Head of caudate nucleus (tissue), 42 donors: ENCODE measurements at places on chromosomes 16 and 17.

DNA sequence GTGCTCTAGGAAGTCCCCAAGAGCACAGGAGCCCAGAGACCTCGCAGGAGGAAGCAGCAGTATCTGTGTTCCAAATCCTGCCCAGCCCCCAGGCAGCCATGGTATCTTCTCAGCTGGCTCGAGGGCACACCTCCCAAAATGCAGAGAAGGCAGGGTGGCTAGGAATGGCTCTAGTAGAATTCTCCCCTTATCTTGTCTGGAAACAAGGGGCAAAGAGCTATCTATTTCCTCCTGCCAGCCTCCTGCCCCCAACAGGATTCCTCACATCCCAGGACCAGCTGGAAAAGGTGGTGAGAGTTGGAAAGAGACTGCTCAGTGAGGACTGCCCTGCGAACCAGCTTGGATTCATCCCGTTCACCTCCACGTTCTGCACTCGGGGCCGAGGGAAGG is 8.6 kb upstream of the TSPOAP1 start:
- no peak for DNase-seq

- no peak for DNase-seq
Measured at GRCh38 chr16:65959983-65960382, 406.5 kb upstream of the CDH5 start.

DNA sequence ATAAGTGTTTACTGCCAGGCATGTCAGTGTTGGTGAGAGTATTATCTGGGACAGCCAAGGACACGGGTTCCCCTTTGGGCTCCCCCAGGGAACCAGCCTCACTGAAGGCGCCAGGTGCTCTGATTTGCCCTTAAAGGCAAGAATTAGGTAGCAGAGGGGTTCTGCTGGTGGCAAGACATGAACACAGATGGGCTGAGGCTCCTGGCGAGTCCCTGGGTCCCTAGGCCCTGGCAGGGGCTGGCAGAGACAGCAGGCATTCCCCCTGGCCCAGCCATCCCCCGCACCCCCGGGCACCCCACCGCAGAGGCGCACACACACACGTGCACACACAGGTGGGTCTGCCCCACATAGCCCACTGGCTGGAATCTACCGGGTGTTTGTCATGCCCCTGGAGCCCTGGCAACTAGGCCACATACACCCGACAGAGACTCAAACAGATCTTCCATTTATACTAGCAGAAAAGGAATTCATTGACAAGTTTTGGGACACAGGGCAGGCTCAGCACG is 153.3 kb downstream of the C16orf78 start:
- no peak for DNase-seq

GRCh38 chr17:16363749-16364536 is 10.7 kb upstream of the CENPV start:
- DNase-seq, result peak; percentile 87

DNA sequence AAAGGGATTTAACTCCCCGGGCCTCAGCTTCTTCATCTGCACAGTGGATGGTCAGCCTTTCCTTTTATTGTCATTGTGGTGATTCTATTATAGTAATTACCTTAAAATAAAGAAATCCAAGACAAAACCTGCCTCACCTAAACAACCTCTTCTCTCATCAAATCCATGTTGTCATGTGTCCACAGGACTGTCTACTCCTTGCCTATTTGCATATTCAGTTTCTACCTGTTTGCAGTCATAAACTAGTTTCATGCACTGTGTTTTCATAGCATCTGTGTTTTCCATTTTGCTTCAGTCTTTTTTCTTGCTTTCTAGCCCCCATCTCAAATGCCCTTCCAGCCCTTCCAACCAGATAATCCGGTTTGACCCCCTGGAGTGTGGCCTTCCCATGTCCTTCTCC is 44.3 kb upstream of the CPNE2 start:
- no peak for DNase-seq

GRCh38 chr16:80680839-80681238 is 123.6 kb downstream of the CDYL2 start:
- peak; percentile 88 for DNase-seq

DNA sequence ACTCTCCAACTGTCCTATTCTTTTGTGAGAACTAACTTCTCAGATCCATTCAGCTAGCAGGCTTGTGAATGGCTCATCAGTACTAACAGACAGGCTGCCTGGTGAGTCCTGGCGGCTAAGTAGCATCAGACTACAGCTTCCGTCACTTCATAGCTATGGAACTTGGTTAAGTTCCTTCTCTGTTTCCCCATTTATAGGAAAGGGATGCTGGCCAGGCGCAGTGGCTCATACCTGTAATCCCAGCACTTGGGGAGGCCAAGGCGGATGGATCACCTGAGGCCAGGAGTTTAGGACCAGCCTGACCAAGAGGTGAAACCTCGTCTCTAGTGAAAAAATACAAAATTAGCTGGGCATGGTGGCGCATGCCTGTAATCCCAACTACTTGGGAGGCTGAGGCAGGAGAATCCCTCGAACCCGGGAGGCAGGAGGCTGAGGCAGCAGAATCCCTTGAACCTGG is 49.9 kb upstream of the TANGO6 start:
- no peak for DNase-seq

DNA sequence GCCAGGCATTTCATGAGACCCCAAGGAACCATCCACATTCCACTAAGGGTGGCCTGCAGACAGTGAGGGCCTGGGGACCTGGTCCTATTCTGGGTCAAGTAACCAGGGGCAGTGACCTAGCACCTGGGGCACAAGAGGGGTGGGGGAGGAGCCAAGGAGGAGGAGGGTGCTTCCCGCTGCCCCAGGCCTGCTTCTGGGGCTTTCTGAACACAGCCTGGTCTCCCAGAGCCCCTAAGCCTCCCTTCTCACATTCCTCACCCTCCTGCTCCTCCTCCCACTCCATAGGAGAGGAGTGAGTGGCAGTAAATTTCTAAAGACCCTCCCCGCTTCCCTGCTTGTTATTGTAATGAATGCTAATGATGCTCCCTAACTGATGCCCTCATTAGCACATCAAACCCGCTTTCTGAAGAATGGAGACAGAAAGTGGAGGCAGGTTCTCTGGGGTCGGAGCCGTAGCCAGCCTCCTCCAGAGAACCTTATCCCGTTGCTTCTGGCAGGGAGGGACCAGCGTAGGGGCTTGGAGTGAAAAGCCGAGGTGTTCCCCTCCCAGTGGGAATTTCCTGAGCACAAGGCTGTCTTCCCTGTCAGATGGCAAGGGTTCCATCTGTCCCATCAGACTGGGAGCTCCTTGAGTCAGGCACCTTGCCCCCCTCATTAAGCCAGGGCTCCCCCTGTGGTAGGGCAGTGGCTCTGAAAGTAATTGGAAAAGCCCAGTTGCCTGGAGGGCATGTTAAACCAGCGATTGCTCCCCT is 3.7 kb upstream of the SRCIN1 start:
- DNase-seq, result no peak

DNA sequence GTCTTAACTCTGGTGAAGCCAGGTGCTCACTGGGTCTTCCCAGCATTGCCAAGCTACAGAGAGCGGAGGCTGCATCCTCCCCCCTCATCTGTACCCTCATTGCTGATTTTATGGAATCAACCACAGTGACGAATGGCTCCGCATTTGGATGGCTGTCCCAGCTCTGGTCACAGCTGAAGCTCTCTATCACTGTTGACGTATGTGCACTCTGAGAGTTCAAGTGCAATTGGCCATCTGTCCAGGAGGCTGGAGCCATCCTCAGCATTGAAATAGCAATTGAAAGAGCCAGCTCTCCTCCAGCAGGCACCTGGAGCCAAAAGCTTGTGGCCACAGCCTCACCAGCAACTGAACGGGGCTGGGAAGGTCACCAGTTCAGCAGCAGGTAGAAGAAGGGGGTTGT is 494.1 kb downstream of the TMEM114 start:
- DNase-seq, result no peak

DNA sequence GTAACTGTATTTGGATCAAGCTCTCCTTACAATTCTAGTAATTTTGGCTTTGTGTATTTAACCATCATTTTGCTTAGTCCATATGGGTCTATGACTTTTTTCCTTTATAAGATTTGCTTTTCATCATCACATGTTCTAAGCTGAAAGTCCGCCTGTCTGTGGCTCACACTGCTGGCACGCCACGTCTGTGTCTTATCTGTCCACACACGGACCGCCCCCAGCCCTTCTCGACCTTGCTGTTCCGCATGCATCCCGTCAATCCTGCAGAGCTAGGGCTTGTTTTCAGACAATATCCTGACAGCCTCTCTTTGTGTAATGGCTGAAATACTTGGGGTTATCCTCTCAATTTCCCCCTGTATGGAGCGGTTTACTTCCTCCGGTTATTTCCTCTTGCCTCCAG is 8.4 kb upstream of the ALDH3A1 start:
- DNase-seq, result no peak

DNA sequence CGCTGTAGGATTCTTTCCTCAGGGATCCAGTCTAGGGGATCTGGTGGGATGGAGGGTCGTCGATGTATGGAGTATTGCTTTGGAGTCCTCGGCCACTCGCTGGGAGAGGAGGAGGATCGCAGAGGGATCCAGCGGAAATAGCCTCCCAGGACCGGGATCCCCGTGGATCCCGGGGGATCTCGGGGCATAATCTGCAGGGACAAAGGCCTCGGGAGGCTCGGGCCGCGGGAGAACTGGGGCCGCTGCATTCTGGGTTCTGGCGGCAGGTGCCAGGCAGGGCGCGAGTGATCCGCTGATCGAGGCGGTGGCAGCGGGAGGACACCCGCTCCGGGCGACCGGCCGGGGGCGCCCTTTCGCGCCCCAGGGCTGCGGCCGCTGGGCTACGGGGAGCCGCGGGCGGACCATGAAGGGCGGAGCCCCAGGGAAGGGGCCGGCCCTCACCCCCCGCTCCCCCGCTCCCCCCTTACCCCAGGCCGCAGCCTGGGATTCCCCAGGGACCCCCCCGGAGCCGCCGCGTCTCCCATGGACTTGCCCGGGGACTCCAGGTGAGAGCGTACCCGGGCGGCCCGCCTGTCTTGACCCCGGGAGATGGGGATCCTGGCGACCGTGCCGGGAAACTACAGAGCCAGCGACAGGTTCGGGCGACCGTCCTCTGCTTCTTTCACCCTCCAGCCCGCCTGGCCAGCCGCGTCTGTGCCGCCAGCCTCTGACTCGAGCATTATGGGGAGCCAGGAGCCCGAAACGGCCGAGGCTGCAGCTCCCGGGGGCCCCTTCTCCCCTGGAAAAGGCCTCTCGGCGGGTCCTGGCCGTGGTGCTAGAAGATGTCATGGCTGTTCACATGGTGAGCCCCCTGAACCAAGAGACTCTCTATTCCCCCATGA is 604 bp downstream of the PRR14 start:
- peak; percentile 80 for DNase-seq

GRCh38 chr16:51310159-51310558 is 159.1 kb upstream of the SALL1 start:
- DNase-seq, result no peak
